T-helper 22 cell (primary cell): ENCODE measurements at places on chromosomes 3 and 15.

GRCh38 chr3:186691676-186692075, 25.5 kb upstream of the KNG1 start:
- DNase-seq, result no peak

DNA sequence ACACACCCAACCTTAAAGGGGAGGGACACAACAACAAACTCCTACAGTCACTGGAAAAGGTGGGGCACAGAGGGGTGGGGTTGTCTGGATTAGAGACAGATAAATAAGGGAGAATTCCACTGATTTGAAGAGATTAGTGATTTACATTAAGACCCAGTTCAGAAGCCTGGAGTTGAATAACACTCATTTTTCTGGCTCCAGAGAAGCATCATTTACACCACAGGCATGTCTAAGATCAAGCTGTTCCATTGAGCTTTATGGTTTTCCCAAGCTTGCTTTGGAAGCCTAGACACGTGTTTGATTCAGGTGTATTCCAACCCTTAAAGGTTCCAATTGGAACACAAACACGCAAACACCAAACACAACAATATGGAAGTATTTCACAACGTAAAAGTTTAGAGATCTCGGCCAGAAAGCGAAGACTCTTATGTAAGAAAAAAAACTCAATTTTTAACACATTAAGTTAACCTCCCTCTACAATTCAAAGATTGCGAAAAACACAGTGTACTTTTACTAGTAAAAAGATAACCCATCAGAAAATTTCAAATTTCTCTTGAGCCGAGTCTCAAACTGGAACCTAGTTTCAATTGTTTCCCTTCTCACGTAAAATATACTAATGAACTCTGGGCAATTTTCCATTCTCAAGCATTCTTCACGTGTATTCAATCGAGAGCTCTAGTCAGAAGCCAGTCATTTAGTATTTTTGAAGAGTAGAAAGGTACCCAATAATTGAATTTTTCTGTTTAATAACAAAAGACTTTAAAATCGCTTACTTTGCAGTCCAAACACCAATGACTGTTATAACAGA, 2.1 kb downstream of the TRA2B start:
- DNase-seq, result no peak

DNA sequence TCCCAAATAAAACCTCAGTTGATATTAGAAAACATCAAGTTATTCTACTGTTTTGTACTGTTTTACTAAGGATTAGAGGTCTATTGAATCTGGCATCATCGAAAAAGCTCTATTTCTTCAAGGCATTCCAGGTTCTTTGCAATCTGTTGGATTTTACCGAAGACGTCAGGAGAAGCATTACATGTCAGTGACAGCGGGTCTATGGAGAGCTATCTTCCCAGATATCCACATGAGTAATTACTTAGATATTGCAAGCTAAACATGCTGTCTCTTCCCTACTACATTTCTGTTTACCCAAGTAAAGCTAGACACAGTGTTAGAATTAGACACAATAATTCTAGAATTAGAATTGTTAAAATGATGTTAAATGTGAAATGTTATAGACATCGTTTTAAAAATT, 10.8 kb upstream of the GOLGA6L2 start:
- no peak for DNase-seq

- no peak for DNase-seq
Observed at GRCh38 chr15:61892140-61892539, 168.1 kb downstream of the VPS13C start.

DNA sequence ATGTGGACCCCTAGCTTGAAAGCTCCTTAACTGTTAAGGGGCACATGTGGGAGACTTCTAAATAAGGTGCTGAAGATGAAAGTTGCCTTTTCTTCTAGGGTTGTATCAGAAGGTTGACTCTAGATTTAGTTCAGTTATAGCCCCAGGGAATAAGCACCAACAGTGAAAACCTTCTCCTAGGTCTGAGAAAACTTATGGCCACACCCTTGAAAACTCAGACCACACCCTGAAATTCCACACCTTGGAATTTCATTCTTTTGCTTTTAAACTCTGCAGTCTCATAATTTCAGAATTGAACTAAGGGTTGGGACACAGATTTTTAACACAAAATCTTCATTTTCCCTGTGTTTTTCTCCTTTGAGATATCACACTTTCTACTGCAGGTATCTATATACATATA, 355.8 kb upstream of the IL12A start:
- DNase-seq, result no peak

DNA sequence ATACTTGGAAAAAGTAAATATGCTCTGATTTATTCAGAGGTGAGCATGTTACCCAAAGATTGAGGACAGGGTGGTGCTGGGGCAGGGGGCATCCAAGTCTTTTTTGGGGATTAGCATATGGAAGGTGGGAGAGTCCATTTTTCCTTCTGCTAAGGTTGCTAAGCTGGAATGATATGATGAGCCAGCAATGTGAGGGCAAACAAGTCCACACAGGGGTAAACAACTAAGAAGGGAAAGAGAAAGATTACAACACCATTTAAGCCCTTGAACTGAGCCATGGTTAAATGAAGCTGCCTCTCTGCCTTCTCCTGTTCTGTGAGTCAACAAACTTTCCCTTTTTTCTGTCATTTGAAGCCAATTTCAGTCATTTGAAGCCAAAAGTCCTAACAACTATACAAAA, 89.0 kb downstream of the RPL22L1 start:
- DNase-seq, result no peak

GRCh38 chr15:77541421-77542181, 91.1 kb downstream of the LINGO1 start:
- DNase-seq, result no peak

GRCh38 chr3:181328346-181328745, 338.8 kb upstream of the DNAJC19 start:
- DNase-seq, result no peak

DNA sequence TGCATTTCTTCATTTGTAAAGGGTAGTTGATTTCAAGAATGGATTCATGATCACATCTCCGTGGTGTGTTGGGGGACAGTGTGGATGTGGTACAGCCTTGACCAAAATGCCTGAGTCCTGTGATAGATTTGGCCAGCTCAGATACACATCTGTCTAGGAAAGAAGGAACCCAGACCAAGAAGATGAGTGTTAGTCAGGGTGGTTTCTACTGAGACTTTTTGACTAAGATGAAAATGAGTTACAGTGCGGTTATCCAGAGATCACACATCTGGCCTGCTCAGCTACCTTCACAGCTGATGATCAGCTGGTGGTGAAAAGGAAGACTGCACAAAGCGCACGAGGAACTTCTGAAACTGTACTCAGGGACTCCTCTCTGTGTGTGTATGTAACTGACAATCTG, 68.0 kb downstream of the FNDC3B start:
- peak; percentile 22 for DNase-seq
